ENCODE measurements at places on chromosomes 7 and 10. TPM values are rescaled to one million over a fixed set of nuclear protein-coding genes. Genes with fewer than 3 reads are reported as not detected.
A peak's percentile ranks its signal among the peaks of the same experiment; 100 is the strongest.

The FOXI2 gene
- not detected for total RNA-seq

The PON1 gene
- not detected for total RNA-seq

The AKR1C2 gene
- 1,997 TPM for total RNA-seq

The ZNF716 gene
- not detected for total RNA-seq

The MEOX2 gene
- total RNA-seq, result not detected

The CPN1 gene
- not detected for total RNA-seq

The LRRC17 gene
- not detected for total RNA-seq

GRCh38 chr7:94069162-94069739 lies 65.1 kb upstream of the BET1 start:
- no peak overlapping the region for H3K4me3 ChIP-seq
- H3K27me3 ChIP-seq, result no peaks in the 10 kb centered on the region
- H3K36me3 ChIP-seq, result no peaks in the 10 kb centered on the region
- H3K27ac ChIP-seq, result peak overlapping the region; percentile 65
- DNase-seq, result no peak

DNA sequence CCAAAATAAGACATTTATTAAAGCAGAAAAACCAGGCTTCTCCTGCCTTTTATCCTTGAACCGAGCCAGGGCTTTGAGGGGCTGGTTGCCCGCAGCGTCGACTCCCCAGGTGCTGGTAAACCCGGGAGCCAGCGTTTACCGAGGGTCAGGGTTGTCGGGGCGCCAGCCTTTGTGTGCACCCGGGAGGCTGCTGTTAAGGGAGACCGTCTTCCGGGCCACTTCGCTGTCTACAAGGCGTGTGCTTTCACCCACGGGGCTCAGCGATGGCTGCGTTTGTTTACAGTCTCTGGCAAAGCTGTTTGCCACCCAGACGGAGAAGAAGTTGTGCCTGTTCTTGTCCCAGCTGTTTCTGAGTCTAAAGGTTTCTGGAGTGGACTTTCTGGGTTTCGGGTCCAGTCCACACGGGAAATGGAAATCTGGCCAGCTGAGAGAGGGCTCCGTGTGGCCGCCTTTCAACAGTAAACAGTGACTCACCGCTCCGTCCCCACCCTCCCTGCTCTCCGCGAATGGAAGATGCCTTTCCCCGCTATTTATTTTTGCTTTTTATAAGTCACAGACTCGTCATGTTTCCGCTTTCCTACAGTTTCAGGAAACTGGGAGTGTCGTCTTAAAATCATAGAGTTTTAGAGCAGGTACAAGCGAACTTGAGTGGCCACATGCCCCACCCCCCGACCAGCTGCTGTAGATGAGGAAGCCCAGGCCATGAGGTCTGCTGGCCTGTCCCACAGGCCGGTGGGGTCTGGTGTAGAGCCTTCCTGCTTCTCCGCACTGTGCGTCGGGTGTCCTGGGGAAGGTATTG lies 2.2 kb downstream of the MAFK start:
- H3K27me3 ChIP-seq, result no peaks in the 10 kb centered on the region
- peak; percentile 97 for DNase-seq
- peaks cover 51% of the 10 kb centered on the region for H3K4me1 ChIP-seq

DNA sequence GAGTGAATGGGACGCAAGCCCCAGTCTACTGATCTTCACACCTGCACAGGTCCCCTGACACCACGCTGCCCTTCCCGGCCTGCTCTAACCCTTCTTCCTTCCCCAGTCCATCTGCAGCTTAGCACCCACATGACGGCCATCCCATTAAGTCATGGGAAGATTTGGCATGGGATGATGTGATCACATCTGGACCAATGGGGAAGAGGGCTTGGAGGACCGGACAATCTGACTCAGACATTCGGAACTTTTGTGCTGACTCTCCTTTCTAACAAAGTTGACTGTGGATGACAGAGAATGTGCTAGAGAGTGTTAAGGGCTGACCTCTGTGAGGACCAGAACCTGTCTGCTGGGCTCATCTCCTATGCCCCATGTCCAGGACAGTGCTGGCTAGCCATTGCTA lies 15.6 kb downstream of the CXCL12 start:
- no peak overlapping the region for H3K4me3 ChIP-seq
- H3K4me1 ChIP-seq, result no peaks in the 10 kb centered on the region
- H3K36me3 ChIP-seq, result no peaks in the 10 kb centered on the region
- no peak overlapping the region for H3K27ac ChIP-seq
- no peak for DNase-seq

- no peaks in the 10 kb centered on the region for H3K36me3 ChIP-seq
- no peak for DNase-seq
- no peaks in the 10 kb centered on the region for H3K4me1 ChIP-seq
- H3K27ac ChIP-seq, result no peak overlapping the region
Observed at GRCh38 chr10:49741108-49741995, 20.8 kb downstream of the OGDHL start.

- no peak overlapping the region for H3K4me3 ChIP-seq
- no peak for DNase-seq
- no peaks in the 10 kb centered on the region for H3K4me1 ChIP-seq
- H3K27ac ChIP-seq, result no peak overlapping the region
- no peaks in the 10 kb centered on the region for H3K36me3 ChIP-seq
Observed at GRCh38 chr10:52870562-52870961, 98.0 kb upstream of the MBL2 start.

DNA sequence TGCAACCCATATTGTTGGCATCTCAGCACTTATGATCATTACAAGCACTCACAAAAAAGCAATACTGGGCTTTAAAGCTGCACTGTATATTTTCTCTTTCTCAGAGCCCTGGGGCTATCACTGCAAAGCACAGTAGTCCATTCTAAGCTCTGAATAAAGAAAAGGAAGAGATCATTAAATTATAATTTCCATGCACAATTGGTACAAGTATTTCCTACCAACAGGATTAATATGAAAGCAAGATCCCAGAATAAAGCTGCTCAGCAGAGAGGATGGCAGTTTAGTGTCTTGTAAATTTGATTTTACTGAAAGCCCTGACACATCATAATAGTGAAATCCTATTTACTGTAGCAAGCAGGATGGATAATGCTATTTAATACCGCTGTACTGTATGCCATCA lies 205.3 kb downstream of the CHCHD3 start:
- no peak overlapping the region for H3K4me3 ChIP-seq
- no peak for DNase-seq
- no peaks in the 10 kb centered on the region for H3K4me1 ChIP-seq
- peaks cover 7% of the 10 kb centered on the region for H3K36me3 ChIP-seq
- no peaks in the 10 kb centered on the region for H3K27me3 ChIP-seq

DNA sequence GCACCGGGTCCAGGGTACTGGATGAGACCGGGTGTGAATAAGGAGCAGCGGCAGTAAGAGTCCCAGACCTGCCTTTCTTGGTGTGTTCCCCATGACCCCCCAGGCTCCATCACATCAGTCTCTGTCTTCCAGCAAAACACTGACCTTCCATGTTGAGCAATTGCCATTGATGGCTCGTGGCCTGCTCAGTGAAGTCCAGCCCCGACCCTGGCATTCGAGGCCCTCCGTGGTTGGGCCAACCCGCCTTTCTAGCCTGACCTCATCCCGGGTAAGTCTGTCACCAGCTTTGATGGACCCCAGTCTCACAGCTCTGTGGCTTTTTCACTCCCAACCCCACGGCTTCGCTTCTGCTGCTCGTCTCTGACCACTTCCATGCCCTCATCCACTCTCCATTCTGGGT lies 6.4 kb downstream of the MMP21 start:
- DNase-seq, result no peak
- H3K36me3 ChIP-seq, result no peaks in the 10 kb centered on the region
- H3K4me1 ChIP-seq, result no peaks in the 10 kb centered on the region

DNA sequence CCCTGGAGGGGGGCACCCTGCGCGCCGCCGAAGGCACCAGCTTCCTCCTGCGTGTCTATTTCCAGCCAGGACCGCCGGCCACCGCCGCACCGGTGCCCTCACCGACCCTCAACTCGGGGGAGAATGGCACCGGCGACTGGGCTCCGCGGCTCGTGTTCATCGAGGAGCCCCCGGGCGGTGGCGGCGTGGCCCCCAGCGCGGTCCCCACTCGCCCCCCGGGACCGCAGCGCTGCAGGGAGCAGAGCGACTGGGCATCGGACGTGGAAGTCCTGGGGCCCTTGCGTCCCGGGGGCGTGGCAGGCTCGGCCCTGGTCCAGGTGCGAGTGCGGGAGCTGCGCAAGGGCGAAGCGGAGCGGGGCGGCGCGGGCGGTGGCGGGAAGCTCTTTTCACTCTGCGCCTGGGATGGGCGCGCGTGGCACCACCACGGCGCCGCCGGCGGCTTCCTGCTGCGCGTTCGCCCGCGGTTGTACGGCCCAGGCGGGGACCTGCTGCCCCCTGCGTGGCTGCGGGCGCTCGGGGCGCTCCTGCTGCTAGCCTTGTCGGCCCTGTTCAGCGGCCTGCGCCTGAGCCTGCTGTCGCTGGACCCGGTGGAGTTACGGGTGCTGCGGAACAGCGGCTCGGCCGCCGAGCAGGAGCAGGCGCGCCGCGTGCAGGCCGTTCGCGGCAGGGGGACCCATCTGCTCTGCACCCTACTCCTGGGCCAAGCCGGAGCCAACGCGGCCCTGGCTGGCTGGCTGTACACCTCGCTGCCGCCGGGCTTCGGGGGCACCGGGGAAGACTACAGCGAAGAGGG lies 594 bp downstream of the CNNM1 start:
- no peaks in the 10 kb centered on the region for H3K36me3 ChIP-seq
- H3K4me1 ChIP-seq, result no peaks in the 10 kb centered on the region
- DNase-seq, result no peak

- H3K36me3 ChIP-seq, result no peaks in the 10 kb centered on the region
- no peak overlapping the region for H3K27ac ChIP-seq
- no peak for DNase-seq
- no peaks in the 10 kb centered on the region for H3K4me1 ChIP-seq
Observed at GRCh38 chr7:13179775-13180523, 492.5 kb downstream of the ARL4A start.

GRCh38 chr7:95558864-95559263 lies 37.5 kb downstream of the PDK4 start:
- no peaks in the 10 kb centered on the region for H3K36me3 ChIP-seq
- no peak for DNase-seq
- no peaks in the 10 kb centered on the region for H3K27me3 ChIP-seq
- H3K4me3 ChIP-seq, result no peak overlapping the region

GRCh38 chr7:45007571-45008328 lies 7.7 kb downstream of the CCM2 start:
- H3K4me3 ChIP-seq, result no peak overlapping the region
- no peak for DNase-seq
- H3K27ac ChIP-seq, result no peak overlapping the region
- H3K36me3 ChIP-seq, result 0 out of 2 replicates have a peak, but pooled peaks cover 3% of the 10 kb centered on the region
- H3K27me3 ChIP-seq, result no peaks in the 10 kb centered on the region

DNA sequence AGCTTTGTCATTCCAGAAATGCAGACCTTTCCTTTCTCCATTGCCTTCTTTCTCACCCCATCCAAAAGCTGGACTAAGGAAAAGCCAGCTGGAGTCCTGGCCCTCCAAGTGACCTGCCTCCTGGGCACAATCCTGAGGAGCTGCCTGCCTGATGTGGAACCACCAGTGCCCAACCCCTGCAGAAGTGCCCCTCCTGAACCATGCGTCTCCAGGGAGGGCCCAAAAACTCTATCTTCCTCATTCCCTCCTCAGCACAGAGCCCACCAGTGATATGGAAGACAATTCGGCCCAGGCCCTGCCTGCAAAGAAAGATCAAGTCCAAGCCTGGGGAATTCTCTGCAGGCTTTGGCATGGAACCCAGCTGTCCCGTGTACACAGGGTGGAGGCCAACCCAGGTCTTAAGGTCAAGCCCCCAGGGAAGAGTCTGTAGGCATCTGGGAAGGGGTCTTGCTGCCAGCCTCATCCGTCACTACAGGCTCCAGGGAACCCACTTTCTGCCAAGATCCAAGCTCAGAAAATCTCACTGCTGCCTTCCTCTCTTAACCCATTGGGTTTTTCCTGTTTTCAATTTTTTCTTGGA lies 3.5 kb upstream of the GRID1 start:
- H3K27me3 ChIP-seq, result no peaks in the 10 kb centered on the region
- H3K4me1 ChIP-seq, result no peaks in the 10 kb centered on the region
- no peaks in the 10 kb centered on the region for H3K36me3 ChIP-seq
- no peak overlapping the region for H3K27ac ChIP-seq
- no peak for DNase-seq

DNA sequence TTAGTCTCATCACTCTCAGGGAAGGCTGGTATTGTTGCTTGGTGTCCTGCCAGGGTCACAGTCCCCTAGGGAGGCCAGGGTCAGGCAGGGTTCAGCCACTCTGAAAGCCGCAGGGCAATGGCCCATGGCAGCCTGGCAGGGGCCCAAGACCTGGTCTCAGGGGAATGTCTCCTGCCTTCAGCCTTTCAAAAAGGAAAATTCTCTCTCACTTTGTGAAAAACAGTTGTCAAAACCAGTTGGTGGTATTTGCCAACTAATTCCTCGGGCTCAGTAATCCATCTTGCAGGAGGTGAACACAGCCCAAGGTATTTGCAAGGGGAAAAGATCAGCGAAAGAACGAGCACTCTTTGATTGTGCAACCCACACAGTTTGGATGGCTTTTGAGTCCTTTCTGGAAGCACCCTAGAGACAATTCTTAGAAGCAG lies 101.5 kb downstream of the JCAD start:
- no peaks in the 10 kb centered on the region for H3K36me3 ChIP-seq
- peak; percentile 97 for DNase-seq
- H3K27ac ChIP-seq, result peak overlapping the region; percentile 88
- no peaks in the 10 kb centered on the region for H3K27me3 ChIP-seq

GRCh38 chr7:88686468-88687229 lies 72.9 kb upstream of the ZNF804B start:
- no peak for DNase-seq
- H3K4me1 ChIP-seq, result no peaks in the 10 kb centered on the region
- no peaks in the 10 kb centered on the region for H3K36me3 ChIP-seq
- no peak overlapping the region for H3K4me3 ChIP-seq

DNA sequence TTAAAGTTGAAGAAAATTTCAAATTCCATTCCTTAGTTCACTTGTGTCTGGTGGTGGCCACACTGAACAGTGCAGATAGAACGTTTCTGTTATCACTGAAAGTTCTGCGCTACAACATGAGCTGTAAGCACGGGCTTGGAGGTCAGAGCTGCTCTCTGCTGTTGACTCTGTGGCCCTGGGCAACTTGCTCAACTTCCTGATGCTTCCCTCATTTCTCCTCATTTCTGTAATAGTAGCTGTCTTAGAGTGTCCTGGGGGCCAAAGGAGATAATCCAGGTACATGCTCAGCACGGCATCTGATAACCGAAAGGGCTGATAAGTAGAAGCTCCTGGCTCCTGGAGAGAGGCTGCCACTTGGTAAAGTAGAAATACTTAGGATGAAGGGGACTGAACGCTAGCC lies 92.3 kb upstream of the DUSP5 start:
- no peaks in the 10 kb centered on the region for H3K36me3 ChIP-seq
- DNase-seq, result no peak
- no peak overlapping the region for H3K4me3 ChIP-seq
- H3K4me1 ChIP-seq, result peaks cover 59% of the 10 kb centered on the region
- no peaks in the 10 kb centered on the region for H3K27me3 ChIP-seq

GRCh38 chr7:104240401-104240800 lies 32.6 kb upstream of the ORC5 start:
- DNase-seq, result no peak
- peaks cover 30% of the 10 kb centered on the region for H3K27me3 ChIP-seq
- H3K36me3 ChIP-seq, result no peaks in the 10 kb centered on the region
- no peaks in the 10 kb centered on the region for H3K4me1 ChIP-seq
- H3K4me3 ChIP-seq, result no peak overlapping the region

DNA sequence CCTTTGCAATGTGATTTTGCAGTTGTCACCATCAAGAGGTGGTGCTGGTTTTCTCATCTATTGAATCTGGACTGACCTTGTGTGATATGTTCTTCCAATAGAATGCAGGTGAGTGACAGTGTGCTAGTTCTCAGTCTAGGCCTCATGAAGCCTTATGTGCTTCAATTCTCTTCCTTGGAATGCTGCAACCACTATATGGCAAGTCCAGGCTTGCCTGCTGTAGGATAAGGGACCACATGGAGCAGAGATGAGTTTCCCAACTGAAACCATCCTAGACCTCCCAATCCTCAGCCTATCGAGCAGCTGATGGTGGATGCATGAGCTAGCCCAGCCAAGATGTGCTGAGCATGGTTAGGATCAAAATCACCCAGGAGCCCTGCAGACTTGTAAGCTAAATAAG lies 32.6 kb upstream of the ARHGAP21 start:
- no peak overlapping the region for H3K4me3 ChIP-seq
- no peaks in the 10 kb centered on the region for H3K36me3 ChIP-seq
- no peaks in the 10 kb centered on the region for H3K4me1 ChIP-seq

All from PC-9 (cell line).